ENCODE measurements at places on chromosomes 5 and 9.

- no peak for DNase-seq
Observed at GRCh38 chr9:134169724-134170401, 5.5 kb upstream of the RNU6ATAC start.

GRCh38 chr9:77475641-77476473, 172.3 kb downstream of the GNA14 start:
- DNase-seq, result no peak

- DNase-seq, result no peak
Observed at GRCh38 chr9:134130503-134131375, 5.1 kb upstream of the WDR5 start.

- DNase-seq, result no peak
Observed at GRCh38 chr5:75522025-75522424, 10.3 kb downstream of the POLK start.

DNA sequence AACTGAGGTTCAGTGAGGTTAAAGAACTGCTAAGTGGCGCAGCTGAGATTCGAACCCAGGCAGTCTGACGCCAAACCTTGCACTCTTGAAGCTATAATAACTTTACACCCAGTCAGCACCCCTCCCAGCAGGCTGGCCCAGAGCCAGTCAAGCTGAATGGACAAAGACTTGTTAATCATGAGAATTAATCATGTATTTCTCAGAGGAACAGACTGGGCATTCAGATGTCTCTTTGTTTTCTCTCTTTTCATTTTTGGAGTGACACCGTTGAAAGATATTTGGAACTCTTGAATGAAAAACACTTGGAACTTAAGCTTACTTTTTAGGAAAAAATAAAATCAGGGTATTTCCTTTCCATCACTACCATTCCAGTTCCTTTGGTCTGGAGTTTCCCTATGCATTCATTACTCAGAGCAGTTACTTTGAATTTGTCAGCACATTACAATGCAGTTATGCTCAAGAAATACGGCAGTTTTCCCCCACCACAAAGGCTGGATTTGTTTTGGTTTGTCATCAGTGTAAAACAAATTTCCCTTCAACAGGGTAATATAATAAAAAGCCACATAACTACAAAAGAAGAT, 22.6 kb upstream of the MAMDC2 start:
- DNase-seq, result no peak

DNA sequence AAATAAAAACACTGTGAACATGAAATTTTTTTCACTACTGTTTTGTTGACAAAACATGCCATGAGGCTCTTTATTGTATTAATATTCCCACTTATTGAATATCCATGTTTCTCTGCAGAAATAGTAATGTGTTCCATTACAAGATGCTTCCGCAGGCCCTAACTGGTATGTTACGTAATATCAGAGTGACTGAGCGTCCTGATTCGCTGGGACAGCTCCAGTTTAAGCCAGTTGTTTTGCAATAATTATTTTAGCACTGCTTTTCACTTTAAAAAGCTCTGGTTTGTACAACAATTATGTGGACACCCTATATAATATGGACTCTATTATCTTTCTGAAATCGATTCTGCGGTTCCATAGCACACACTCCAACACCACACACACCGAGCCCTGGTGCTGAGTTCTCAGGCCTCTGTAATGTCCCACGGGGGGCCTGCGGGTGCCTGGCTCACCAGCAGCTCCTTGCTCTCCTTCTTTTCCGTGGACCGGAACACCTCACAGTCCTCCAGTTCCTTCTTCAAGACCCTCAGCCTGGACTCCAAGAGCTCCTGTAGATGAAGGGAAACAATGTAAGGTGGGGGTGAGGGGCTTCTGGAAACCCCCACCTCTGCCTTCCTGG, 1.8 kb downstream of the TRIM7 start:
- no peak for DNase-seq

DNA sequence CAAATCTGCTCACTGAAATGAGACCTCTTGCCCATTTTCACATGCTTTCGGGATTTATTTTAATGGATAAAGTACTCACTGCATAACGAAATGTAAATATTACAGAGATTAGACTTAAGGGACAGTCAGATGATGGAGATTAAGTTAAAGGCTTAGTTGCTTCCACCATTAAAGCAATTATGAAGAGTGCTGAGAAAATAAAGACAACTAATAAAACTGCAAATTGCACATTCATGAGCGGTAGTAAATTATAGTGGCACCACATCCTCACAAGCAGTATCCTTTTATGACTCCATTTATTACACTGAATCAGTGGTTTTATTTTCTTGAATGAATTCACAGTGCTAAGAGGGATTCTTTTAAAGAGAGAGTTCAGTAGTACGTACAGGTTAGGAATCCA, 76.2 kb upstream of the TMED7 start:
- no peak for DNase-seq

DNA sequence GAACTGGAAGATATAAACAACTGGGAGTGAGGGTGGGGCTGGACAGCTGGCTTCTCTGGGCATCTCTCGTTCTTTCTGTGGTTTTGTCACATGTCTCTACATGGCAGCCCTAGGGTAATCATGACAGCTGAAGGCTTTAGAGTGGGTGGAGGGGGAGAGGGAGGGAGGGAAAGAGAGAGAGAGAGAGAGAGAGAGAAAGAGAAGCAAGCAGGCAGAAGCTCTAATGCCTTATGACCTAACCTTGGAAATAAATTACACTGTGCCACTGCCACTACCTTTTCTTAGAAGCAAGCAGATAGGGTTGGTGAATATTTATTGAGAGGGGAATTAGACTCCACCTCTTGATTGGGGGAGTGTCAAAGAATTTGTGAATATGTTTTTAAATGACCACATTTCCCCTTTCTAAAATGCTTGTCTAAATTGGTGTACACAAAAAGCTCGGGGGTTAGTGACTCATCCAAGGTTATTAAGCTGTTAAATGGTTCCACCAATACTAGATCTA, 2.6 kb upstream of the DAPK1 start:
- no peak for DNase-seq

- DNase-seq, result no peak
Observed at GRCh38 chr5:6373081-6373846, 5.1 kb downstream of the MED10 start.

- no peak for DNase-seq
Observed at GRCh38 chr9:34555936-34556525, 33.2 kb upstream of the ENHO start.

DNA sequence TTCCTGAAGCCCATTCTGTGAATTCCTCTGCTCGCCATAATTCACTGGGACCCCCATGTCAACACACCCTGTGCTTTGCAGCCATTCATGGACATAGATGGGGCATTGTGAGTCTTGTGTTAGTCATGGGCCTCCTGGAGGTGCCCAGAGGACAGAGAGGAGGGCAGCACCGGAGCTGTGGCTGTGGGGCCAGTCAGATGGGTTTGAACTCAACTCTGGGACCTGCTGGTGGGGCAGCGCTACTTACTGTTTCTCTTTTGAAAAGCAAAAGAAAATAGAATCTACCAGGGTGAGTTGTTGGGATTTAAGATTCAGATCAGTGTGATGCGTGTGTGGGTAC, 11.3 kb upstream of the EXOC3 start:
- DNase-seq, result no peak

DNA sequence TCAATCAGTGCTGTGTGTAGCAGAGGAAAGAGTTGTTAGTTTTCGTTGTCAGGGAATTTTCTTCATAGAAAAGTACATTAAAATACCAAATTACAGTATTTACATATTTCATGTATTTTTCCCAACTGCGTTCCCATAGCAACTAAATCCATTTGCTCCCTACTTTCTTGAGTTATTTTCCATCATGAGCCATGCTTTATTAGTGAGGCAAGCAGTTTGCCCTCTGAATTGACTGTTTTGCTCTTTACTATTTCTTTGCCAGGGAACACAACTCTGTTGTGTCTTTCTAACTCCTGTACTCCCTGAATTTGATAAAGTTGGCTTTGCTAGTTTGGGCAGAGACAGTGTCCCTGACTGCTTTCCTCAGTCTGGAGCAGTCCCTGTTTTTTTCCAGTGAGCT, 276.2 kb upstream of the SLC30A5 start:
- DNase-seq, result no peak

- no peak for DNase-seq
Observed at GRCh38 chr5:130135506-130135905, 231.2 kb downstream of the CHSY3 start.

DNA sequence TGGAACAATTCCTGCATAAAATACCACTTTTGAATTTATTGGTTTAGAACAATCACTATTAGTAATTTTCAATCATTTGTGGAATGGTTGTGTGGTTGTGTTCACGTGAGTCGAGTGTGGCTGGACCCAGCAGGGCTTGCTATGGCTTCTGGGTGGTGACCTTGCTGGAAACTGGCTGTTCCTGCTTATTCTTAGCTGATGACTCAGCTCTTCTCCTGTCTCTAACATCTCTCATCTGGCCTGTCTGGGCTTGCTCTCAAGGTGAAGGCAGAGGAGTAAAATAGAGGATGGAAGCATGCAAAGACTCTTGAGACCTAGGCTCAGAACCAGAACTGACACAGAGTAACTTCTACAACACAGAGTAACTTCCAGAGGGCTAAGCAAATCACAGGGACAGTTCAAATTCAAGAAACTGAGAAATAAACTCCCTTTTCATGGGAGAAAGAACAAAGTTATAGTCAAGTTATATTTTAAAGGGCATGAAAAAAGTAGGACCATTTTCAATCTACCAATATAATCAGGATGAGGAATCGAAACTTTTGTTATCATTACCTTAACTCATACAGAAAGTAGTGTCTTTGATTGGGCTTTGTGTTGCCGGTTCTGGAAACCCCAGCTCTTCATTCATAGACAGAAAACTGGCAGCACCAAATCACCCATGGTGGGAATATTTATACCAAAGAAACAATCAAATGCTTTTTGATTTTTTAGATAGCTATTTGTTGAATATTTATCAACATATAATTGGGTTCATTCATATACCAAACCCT, 665.1 kb downstream of the CDH18 start:
- no peak for DNase-seq

GRCh38 chr9:134152022-134152448, 12.3 kb downstream of the RNU6ATAC start:
- no peak for DNase-seq

DNA sequence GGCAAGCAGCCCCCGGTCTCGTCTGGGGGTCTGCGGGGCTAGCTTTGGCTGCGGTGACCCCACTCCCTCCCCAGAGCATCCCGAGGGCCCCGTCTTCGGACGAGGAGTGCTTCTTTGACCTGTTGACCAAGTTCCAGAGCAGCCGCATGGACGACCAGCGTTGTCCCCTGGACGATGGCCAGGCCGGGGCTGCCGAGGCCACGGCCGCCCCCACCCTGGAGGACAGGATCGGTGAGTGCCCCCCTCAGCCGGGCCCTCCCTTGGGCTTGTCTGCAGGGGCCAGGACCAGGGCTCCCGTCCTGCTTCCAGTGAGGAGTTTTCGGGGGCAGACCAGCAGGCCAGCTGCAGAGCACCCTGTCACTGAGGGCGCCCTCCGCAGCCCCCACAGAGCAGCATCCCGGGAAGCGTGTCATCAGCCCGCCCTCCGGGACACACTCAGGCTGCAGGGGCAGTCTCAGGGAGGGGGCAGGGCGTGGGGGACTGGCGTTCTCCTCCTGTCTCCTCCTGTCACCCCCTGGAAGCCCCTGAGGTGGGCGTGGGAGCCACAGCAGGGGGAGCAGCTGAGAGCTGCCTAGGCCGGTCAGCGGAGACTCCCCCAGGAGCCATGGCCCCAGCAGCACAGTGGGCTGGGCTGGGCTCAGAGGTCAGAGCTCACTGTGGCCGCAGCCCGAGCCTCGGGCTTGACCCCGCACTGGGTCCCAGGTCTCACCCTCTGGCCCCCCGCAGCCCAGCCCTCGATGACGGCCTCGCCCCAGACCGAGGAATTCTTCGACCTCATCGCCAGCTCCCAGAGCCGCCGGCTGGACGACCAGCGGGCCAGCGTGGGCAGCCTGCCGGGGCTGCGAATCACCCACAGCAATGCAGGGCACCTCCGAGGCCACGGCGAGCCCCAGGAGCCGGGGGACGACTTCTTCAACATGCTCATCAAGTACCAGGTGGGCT, 7.7 kb downstream of the DNLZ start:
- DNase-seq, result no peak

- no peak for DNase-seq
Observed at GRCh38 chr5:164207646-164208045, 702.2 kb downstream of the MAT2B start.

DNA sequence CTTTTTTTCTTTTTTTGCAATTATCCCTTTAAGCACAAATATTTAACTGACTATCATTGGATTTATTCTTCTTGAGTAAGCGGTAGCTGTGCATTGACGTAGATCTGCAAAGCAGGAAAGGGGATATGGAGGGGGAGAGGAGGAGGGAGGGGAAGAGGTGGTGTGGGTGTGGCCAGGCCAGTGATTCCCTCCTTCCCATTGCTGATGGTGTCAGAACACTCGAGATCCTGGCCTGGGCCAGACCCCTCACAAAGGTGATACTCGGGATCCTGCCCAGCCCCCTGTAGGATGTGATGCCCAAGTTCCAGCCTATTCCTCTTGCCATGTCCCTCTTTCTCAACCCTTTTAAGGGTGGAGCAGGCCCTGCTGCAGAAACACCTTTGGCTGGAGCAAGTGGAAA, 9.9 kb downstream of the SLC36A3 start:
- DNase-seq, result no peak

GRCh38 chr9:31166516-31166915, 1217.9 kb upstream of the ACO1 start:
- no peak for DNase-seq

GRCh38 chr9:133458643-133459312, 1.0 kb upstream of the CACFD1 start:
- DNase-seq, result no peak

DNA sequence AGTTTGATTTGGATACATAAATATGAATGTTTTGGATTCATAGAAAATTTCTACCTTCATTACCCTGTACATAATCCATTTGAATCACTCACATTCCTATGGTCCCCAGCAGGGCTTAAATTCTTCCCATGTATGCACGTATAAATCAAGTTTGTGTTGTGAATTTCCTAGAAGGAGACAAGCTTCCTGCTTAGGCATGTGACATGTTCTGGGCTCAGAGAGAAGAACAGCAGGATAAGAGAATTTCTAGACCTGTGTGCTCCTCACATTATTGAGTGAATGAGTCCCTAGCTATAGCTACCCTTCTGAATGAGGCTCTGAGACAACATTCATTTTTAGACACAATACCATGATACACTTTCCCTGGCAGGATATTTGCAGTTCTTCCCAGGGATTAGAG, 229.1 kb downstream of the YTHDC2 start:
- no peak for DNase-seq

GRCh38 chr5:95862671-95863382, 40.3 kb upstream of the GLRX start:
- DNase-seq, result no peak

DNA sequence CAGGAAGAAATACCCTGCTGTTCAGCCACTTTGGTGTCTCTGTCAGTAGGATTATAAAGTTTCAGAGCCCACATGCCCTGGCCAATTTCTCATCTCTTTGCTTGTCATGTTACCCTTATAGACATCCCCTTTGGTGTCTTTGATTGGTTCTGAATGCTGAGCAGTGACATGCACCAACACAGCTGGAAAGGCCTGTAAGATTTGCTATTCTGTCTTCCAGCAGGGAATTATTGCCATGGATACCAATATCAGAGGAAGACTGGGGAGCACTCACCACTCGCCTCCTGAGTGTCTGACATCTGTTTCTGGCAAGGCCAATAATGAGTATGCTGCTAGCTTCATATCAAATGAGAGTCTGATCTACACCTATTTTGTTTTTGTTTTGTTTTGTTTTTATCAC, 34.4 kb downstream of the RAB3C start:
- no peak for DNase-seq
